Stimulated activated CD8-positive, alpha-beta memory T cell treated with anti-CD3 and anti-CD28 coated beads, Interleukin-15, amount 100 ng/mL, for 24 hours (primary cell): ENCODE measurements at places on chromosomes 12 and 14.

- DNase-seq: no peak
These were observed 361.9 kb downstream of the ADGRD1 start for GRCh38 chr12:131315601-131316000.

- no peak for DNase-seq
These were observed 682 bp downstream of the CREBL2 start for GRCh38 chr12:12612358-12612757.

- DNase-seq: peak; percentile 17
These were observed 764 bp upstream of the SPTB start for GRCh38 chr14:64880221-64881121.

DNA sequence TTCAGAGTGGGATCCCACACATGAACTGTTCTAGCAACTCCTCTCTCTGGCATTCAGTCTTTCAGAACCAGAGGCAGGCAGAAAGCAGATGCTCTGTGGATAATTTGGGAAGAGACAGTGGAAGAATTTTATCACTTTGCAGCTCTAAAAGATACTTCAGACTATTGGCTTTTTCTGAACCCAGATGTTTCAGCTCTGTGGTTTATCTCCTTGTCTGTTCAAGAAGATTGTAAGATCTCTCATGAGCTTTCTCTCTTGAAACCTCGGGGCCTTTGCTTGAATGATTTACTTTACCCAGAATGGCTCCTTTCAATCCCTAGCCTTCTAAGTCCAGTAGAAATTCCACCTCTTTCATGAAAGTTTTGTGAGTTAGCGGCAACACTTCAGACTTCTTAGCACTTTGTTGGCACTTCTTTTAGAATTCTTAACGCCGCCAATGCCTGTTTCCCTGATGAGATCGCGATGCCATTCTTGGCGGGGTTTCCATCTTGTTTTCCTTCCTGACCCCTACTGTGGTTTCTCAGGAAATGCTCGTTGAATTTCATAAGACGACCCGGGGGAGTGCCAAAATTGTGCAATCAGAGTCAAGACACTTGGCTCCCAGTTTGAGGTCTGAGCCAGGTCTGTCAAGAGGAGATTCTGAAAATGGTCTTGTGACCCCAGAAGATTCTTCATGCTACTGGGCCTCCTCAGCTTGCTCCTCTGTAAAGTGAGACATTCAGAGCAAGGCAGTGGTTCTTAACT, 107.0 kb upstream of the PRICKLE1 start:
- no peak for DNase-seq

- peak; percentile 45 for DNase-seq
These were observed 68.2 kb upstream of the ETV6 start for GRCh38 chr12:11581179-11581755.

DNA sequence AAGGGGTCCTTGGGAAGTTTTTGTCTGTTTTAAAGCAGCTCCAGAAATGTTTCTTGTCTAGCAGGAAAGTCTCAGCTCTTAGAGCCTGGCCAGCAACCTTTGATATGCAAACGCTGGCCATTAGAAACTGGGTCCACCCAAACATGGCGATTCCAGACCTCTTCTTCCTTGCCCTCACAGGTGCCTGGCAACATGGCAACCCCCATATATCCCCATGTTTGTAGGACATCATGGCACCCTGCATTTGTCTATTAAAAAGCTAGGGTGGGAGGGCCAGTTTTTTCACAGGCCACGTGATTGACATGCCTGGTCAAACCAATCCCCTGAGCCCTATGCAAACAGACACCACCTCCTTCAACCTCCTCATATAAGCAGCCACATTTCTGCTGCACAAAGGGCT, 848.7 kb upstream of the FOXG1 start:
- no peak for DNase-seq

GRCh38 chr12:2922329-2922728, 31.6 kb downstream of the TULP3 start:
- no peak for DNase-seq

DNA sequence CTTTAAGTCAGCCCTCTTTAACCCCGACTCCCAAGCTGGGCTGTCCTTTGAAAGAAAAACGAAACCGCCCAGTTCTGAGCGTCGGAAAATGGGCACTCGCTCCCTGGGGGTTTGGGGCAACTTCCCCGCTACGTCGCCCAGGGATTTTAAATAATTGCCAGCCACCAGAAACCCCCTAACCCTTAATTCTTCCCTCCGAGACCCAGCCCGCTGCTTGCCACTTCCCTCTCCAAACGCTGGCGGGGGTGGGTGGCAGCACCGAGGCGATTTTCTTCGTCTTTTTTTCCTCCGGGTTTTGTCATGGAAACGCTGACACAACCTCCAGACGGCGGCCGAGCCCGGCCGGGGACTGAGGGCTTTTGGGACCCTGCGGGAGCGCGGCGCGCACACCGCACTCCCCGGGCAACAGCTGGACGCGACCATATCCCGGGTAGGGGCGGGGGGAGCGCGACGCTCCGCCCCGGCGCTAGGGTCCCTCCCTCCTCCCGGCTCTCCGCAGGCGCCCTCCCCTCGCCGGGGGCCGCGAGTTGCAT, at the start of gene CHST11:
TSS of gene CHST11 (plus strand) at position 532 of the 533 bp plus-strand sequence.
- DNase-seq: peak; percentile 54

DNA sequence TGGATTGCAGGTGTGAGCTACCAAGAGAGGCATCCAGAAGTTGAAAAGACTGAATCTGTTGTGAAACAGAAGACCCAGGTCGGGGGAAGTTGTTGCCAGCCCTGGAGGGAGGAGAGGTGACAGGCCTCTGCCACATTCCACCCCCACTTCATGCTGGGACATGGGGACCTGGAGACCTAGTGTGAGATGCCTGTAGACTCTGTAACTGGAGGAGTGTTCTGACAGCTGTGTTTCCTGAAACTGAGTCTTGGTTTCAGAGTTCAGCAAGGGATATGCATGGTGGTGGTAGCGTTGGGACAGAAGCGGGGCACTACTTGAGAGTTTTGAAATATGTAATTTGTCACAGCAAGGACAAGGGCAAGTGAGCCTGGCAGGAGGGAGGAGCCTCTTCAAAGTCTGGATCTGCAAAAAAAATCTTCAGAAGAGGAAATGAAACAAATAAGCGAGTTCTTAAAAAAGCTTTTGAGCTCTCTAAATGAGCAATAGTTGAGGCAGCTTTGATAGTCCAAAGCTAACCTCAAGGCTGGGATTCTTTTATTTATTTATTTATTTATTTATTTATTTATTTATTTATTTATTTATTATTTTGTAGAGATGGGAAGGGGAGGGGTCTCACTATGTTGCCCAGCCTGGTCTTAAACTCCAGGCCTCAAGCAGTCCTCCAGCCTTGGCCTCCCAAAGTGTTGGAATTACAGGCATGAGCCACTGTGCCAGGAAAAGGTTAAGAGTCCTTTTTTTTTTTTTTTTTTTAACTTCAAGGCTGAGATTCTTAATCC, 58.9 kb upstream of the EEA1 start:
- no peak for DNase-seq

- DNase-seq: no peak
These were observed at the start of gene MGST1 for GRCh38 chr12:16347391-16348298. MGST1 (plus strand) TSS chr12:16347645; CDS start chr12:16354253, 6,608 bp downstream.

GRCh38 chr14:99968191-99968920, 96.9 kb upstream of the EVL start:
- no peak for DNase-seq

- no peak for DNase-seq
These were observed 64.5 kb downstream of the SEC23A start for GRCh38 chr14:39038542-39038941.

DNA sequence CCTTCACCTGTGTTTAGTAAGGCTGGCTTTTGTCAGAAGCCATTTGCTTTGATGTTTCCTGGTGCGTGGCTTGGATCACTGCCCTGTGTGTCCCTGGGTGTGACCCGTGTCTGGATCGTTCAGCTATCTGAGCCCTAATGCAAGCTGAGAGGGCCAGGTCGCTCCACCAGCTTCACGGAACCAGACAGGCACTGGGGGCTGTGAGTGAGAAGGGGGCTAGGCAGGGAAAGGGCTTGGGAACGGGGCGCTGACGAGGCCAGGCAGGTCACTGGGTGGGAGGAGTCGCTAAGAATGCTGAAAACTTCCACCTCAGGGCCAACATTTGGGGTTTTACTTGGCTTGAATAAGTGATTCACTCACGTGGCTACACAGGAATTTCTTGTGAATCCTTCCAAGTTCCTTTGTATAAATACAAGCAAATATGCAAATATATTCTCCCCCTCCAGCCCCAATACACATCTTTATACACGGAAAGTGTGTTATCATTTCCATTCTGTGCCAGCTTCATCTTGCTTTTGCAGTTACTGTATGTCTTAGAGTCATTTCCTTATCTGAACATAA, 24.2 kb upstream of the MMP17 start:
- no peak for DNase-seq

DNA sequence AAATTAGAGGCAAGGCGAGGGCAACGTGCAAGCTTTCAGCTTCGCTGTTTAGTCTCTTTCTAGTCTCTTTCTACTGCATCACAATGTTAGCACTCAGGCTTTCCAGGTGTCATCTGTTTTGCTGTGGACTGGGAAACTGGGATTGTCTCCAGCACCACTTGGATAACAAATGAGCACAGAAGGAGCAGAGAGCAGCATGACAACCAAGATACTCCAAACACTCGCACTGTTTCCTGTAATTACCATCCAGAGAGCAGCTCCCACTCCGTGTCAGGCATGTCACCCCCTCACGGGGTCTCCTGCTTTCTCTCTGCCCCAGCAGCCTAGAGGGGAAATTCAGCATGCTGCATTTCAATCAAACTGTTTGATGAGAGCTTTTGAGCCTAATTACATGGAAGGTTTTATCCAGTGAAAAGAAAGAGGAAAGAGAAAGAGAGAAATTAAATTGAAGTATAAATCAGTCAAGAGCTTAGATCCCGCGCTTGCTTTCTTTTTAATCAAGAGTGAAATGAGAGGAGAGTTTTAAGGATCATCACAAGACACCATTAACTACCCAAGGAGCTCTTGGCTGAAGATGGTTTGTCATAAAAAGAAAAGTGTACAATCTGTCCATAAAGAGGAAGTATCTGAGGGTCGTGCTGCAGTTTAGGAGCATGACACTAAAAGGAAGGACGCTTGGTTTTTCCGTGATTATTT, 917.7 kb downstream of the DIO2 start:
- no peak for DNase-seq

- DNase-seq: no peak
These were observed 633 bp upstream of the RNU4-2 start for GRCh38 chr12:120292411-120292660.

DNA sequence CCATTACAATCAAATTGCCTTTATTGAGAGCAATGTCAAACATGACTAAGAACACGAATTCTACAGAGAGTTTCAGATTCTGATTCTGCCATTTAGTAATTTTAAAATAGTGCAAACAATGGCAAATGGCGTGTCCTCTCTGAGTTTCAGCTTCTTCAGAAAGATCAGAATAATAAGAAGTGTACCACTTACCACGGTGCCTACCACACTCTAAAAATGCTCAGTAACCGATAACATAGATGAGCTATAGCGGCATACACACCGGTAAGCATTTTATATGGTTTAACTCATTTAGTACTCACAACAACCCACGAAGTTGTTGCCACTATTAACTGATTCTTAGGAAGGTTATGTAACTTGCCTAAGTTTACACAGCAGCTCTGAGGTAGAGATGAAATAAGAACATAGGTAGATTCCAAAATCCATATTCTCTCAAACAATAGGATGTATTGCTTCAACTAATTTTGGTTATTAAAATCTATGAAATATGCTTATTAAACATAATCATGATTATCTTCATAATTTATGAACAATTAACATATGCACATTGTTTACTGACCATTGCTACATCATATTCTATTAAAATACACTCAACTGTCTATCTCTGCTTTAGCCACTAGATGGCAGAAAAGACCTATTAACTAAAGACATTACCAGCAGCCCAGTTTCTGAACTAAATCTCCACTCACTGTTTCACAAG, 38.3 kb downstream of the SLC6A15 start:
- no peak for DNase-seq

DNA sequence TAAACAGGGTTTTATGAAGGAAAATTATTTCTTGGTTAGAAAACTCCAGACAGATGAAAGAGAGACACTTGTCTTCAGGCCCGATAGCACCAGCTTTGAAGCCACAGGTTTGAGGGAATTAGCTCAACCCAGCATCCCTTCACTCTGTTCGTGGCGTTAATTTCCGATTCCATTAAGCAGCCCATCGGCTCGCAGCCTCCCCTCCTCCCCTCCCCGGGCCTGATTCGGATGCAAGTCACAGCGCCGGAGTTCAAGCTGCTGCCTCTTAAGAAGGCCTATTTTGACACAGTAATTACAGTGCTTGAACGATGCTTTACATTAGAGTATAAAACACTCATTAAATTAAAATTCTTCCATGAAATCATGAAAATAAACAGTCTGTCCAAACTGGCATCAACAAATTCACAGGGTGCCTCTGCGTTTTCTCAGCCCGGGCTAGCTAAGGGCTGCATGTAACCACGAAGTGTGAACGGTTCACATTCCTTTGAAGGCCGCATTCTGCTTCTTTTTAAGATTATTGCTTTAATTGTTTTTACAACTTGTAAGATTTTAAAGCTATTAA, 145.8 kb downstream of the DICER1 start:
- DNase-seq: no peak

DNA sequence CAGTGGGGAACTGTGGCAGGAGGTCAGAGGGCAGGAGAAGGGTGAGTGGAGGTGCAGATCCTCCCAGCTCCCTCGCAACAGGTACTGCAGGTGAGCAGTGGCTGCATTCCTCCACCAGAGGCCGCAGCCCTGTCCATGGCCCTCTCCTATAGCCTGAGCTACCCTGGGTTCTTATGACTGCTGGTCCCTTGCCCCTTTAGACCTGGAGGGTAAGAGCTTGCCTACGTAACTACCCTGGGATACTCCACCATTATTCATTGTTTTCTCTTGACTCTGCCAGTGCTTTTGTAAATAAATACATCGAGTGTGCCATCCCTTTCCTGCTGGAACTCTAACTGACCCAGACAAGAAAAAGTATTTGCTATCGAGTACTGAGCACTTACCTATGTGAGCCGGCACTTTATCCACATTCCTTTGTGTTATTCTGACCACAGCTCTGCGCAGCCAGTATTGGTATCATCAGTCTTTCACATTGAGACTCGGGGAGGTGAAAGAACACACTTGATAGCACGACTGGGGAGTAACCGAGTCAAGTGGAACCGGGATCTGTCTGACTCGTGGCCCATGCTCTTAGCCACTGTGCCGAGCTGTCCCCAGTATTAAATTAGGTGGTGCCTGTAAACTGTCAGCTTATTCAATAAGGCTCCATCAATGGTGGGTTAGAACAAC, 38.5 kb downstream of the LTBP2 start:
- no peak for DNase-seq

GRCh38 chr12:94962670-94963069, 40.8 kb downstream of the NDUFA12 start:
- DNase-seq: no peak

- no peak for DNase-seq
These were observed 164.7 kb upstream of the MYL2 start for GRCh38 chr12:111085096-111085495.

DNA sequence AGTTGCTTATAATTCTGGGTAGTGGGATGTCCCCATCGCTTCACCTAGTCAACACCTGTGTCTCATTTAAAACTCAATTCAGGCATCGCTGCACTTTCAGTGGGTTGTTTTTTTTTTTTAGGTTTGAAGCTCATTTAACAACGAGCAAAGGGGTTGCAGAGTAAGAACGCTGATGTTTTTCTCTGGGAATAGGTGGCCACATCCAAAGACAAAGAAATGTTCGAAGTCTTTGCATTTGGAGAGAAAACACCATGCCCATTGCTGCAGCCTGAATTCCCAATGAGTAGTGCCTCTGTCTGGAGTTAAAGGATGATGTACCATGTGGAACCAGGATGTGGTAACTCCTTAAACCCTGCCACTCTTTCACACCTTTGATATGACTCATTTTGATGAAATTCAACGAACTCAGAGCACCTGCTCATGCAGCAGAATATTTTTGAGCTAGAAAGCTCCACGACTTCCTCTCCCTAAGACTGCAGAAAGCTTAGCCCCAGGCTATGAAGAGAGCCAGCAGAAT, 35.1 kb upstream of the BATF start:
- no peak for DNase-seq

- no peak for DNase-seq
These were observed 9.0 kb downstream of the TMBIM6 start for GRCh38 chr12:49750027-49750995.
